ENCODE measurements at places on chromosomes 3 and 15. TPM values are rescaled to one million over a fixed set of nuclear protein-coding genes. Genes with fewer than 3 reads are reported as not detected.

Gene OIP5
- total RNA-seq = 13.0 TPM

Gene TMEM158
- 15.2 TPM for total RNA-seq

Gene CD276
- 80.8 TPM for total RNA-seq

Gene SERPINI2
- total RNA-seq = not detected

Gene MME
- not detected for total RNA-seq

Gene SHC4
- 0.74 TPM for total RNA-seq

Gene KCNH8
- not detected for total RNA-seq

Gene ZNF660
- total RNA-seq = not detected

Gene IFRD2
- total RNA-seq = 101 TPM

Gene FAM107A
- 0.18 TPM for total RNA-seq

Gene OR4F6
- not detected for total RNA-seq

Measured in A549 treated with Mapracorat at 1 μM for 4 hours (cell line).